ENCODE measurements at places on chromosomes 13 and 19.
A peak's percentile ranks its signal among the peaks of the same experiment; 100 is the strongest.

- DNase-seq: no peak
Observed at GRCh38 chr19:41533671-41534215, 42.2 kb upstream of the CEACAM21 start.

DNA sequence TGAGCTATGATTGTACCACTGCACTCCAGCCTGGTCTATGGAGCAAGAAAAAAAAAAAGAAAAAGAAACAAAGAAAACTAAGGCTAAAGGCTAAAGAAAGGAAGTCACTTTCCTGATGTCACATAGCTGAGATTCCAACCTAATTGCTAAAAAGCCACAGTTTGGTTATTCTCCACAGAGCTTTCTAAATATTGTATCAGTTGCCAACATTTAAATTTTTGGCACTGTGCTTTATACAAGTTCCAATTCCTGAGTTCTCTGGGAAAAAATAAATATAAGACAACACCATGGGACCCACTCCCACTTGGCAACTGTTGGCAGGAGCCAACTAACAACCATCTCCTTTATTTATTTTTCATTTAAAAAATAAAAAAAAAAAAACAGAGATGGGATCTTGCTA lies 11.2 kb upstream of the LYPD3 start:
- no peak for DNase-seq

DNA sequence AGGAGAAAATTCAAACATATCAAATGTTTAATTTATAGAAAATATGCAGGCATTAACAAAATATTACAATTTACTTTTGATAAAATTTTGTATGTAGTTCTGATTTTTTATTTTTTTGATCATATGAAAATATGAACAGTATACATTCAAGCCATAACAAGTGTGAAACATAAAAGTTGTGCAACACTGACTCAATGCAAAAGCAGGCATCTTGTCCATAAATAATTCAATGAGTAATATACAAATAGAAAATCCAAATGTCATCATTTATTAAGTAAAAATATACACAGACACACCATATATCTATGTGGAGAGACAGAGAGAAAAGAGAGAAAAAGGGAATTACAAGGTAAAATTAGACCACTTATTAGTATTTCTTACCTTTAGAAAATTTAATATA lies 1183.9 kb downstream of the SLITRK1 start:
- no peak for DNase-seq

DNA sequence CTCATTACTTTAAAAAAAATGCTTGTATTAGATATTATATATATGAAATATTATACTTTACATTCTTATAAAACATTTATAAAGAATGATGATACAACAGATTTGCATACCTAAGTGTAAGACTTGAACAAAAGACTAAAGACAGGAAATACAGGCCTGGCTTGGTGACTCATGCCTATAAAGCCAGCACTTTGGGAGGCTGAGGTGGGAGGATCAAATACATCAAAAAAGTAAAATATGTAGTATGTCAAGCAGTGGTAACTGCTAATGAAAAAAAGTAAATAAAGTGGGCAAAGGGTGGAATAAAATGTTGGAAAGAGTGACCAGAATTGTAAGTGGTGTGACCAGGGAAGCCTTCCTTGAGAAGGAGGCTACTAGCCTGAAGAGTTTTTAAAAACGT lies 133.7 kb downstream of the GGACT start:
- DNase-seq: no peak

- DNase-seq: no peak
Observed at GRCh38 chr13:30332456-30333143, 25.2 kb upstream of the KATNAL1 start.

GRCh38 chr19:44539236-44539826 lies 9.9 kb upstream of the CEACAM20 start:
- DNase-seq: no peak

- no peak for DNase-seq
Observed at GRCh38 chr19:41619018-41619556, 7.8 kb downstream of the CEACAM4 start.

DNA sequence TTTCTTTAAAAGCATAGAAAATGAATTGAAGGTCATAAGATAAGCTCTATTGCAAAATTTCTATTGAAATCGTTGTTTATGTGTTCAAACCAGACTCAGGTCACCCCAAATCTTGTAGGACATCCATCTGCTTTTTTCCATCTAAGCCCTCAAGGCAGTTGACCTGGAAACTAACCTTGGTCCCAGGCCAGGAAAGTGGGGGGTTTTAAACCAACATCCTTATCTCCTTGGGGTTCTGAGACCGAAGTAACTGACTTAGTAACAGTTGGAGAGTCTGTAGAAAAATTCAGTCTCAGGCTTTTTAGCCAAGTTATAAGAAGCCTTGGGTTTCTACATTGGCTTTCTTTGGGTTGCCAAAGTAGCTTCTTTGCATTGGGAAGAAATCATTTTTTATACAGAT lies 23.4 kb downstream of the ZNF507 start:
- no peak for DNase-seq

GRCh38 chr19:16013181-16013850 lies 63.0 kb upstream of the TPM4 start:
- DNase-seq: no peak

DNA sequence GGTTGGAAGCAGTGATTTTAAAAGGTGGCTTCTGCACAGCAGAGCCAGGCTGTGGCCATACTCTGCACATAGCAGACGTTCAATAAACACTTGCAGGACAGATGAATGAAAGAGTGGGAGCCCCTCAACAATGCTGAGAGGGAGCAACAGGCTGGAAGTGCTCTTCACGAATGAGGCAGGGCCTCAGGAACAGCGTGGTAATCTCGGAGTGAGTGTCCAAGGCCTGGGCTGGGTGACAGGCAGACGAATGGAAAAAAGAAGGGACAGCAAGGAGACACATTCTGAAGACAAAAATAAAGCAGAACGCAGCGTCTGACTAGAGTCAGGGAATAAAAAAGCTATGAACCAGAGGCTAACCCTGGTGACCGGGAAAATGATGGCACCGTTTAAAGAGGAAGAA lies 11.1 kb downstream of the GJA3 start:
- no peak for DNase-seq

DNA sequence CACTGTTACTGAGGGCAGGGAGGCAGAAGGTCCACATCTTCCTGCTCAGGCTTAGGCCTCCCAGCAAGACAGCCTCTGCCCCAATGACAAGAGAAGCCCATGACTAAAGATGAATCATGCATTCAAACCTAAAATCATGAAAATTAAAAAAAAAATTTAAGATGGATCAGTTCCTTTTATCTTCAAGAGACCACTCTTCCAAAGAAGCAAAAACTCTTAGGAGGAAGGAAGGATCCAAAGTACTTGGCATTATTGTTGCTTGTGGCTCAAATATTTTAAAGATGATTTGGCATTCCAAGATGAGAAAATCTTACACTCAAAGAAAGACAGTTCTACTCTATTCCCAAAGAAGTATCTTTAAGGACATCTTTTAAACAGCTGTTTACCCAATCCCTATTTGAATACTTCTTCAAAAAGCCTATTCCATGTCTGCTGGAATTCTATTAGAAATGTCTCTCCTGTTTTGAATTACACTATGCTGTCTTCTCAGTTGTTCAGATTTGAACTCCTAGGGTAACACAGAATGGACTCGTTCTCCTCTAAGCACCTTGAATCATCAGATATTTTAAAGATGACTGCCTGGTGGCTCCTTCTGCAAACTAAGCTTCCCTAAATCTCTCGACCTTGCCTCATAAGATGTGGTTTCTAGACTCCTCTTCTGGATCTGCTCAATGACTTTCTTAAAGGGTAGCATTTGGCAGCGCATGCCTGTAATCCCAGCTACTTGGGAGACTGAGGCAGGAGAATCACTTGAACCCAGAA lies 7.0 kb downstream of the SERP2 start:
- DNase-seq: no peak

DNA sequence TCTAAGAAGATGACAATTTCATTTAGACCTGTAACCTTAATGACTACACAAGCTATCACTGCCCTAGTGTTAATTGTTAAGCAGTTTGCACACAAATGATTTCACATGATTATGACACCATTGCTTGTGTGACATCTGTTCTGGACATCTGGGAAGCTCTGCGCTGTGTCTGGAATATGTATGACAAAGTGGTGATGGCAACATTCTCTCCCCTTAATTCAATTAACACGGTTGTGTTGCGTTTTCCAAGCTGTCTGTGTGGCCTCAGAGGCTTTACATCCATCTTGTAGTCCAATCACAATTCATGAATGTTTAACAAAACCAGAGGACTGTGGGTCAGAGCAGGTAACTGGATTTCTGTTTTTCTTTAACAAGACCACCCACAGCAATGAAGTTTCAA lies 204.4 kb downstream of the COG6 start:
- DNase-seq: no peak

DNA sequence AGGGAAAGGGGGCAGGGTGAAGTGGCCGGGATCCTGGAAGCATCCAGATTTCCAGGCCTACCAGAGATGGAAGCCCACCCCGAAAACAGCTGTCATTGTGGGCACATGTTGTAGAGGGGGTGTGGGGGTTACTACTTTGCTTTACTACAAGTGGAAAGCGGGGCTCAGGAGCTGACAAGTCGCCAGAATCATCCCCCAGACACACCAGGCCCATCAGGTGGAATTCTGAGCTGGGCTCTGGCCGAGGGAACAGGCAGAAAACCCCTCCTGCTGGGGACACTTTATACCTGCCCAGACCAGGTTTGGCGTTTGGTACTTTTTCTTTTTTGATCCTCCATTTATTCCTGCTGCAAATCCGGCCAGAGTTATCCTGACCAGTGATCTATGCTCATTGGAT lies 3.8 kb downstream of the CDX2 start:
- DNase-seq: peak; percentile 13

DNA sequence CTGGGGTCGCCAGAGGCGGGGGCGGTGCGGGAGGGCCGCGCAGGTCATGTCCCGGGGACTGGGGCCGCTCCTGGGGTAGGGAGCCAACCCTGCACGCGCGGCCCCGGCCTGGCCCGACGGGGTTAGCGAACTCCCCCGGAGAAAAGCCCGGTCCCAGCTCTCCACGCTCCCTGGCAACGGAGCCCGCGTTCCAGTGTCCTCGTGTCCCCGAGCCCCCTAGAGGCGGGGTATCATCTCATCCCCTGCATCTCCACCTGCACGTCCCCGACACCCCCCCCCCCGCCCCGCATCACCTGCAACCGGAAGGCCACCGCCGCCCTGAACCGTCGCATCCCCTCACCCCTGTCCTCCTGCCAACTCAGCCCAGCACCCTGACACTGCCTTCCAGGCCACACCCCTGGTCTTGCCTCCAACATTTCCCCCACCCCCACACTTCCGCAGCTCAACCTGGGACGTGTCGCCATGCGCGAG lies 2.7 kb downstream of the WDR88 start:
- DNase-seq: peak; percentile 37

DNA sequence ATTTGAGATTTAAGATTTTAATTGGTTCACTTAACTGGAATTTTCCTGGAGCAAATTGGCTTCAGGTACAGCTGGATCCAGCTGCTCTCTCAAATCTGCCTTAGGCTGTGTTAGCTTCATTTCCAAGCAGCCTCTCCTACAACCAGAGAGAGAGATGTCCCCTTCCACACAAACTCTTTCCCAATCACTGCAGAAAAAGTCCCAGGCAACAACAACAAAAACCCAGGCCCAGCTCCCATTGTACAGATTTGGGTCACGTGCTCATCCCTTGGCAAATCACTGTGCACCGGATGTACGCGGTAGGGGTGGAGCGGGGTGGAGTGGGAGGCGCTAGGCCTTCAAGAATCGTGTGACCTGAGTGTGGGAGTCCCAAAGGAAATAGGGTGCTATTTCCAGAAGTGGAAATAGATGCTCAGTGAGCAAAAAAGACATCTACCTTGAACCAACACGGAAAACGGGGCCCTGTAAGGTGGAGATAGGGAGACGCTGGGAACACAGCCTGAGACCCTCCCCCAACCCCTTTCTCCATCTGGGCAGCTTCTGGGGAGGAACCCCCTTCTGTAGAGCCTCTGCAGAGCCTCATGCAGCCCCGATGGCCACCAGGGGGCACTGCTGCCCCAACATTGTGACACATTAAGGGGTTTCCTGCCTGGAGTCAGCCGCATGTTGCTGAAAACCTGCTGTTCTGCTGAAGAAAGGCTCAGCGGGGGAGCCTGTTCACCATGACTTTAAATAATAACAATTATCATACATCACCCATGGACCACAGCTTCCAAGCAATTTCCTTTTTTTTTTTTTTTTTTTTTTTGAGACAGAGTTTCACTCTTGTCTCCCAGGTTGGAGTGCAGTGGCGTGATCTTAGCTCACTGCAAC lies 25.4 kb downstream of the HPN start:
- peak; percentile 91 for DNase-seq

- no peak for DNase-seq
Observed at GRCh38 chr13:32468502-32469142, 40.7 kb upstream of the N4BP2L1 start.

GRCh38 chr19:47102346-47103060 lies 11.1 kb downstream of the ZC3H4 start:
- DNase-seq: no peak

DNA sequence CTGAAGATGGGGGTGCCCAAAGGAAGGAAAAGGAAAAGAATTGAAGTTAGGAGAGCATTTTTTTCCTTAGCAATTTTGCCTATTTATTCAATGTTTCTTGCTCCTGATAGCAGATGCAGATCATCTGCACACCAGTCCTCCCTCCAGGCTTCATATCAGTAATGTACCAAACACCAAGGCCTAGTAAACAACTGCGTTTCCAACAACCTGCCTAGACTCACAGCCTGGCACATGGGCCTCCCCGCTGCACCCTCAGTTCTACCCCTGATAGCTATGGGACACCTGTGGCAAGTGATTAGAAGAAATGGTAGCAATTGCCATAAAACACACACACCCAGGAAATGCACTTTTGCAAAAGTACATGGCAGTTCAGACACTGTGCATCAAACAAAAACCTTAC lies 30.4 kb upstream of the HMGB1 start:
- DNase-seq: no peak

- DNase-seq: no peak
Observed at GRCh38 chr13:24187185-24187584, 26.7 kb downstream of the SPATA13 start.

DNA sequence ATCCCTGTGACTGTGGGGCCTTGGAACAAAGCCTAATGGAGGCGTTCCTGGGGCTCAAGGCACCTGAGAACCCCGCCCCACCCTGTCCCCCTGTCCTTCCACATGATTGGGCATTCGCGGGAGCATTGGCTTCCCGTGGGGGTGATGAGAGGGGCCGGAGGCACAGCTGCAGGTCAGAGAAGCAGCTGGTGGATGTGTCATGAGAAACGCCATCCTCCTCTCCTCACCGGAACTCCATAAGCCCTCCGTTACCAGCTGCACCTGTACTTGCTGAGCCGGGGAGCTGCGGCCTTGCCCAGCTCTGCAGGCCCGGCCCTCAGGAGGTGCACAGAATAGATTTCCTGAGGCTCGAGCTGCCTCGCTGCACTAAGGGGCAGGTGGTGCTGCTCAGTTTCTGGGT lies 42.0 kb downstream of the CAPN12 start:
- DNase-seq: no peak

DNA sequence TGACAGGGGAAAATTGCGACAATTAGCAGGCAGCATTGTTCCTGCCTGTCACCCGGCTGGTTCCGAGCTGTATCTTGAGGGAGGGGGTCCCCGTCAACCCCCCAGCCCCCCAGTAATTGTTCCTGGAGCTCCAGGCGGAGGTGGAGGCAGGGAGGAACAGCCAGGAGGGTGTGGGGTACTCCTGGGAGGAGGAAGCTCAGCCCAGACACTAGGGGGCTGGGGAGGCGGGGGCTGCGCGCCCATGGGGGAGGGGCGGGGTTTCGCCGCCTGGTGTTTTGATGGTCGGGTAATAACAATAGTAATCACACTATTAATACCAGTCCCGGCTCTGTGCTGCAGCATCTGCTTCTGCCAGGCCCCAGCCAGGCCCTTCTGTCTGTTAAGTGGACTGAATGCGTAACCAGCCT lies 8.6 kb downstream of the NPAS1 start:
- DNase-seq: peak; percentile 59
